Lung (tissue), 17 donors: ENCODE measurements at places on chromosomes 2 and 18. TPM values are rescaled to one million over a fixed set of nuclear protein-coding genes. Genes with fewer than 3 reads are reported as not detected.
A peak's percentile ranks its signal among the peaks of the same experiment; 100 is the strongest.

DNA sequence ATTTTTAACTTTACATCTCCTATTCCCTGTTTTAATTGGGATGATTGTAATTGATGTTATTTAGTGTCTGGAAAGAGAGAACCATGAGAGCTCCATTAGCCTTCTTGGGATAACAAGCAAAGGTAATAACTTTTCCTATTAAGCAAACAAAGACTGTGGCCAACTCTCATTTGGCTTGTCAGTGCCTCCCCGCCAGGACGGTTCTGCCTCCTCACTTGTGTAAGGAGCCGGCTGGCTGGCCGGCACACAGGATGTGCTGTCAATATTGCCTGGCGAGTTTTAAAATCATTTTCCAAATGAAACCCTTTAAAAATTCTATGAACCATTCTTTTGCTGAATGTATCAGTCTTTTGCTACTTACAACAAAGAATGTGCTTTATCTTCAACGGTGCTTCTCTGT, 898.3 kb downstream of the CPS1 start:
- no peak overlapping the region for H3K4me3 ChIP-seq
- DNase-seq = no peak
- H3K27me3 ChIP-seq = no peaks in the 10 kb centered on the region
- H3K36me3 ChIP-seq = no peaks in the 10 kb centered on the region
- H3K27ac ChIP-seq = no peak overlapping the region

The PPP1R1C gene
- polyA plus RNA-seq = 6.3 TPM

DNA sequence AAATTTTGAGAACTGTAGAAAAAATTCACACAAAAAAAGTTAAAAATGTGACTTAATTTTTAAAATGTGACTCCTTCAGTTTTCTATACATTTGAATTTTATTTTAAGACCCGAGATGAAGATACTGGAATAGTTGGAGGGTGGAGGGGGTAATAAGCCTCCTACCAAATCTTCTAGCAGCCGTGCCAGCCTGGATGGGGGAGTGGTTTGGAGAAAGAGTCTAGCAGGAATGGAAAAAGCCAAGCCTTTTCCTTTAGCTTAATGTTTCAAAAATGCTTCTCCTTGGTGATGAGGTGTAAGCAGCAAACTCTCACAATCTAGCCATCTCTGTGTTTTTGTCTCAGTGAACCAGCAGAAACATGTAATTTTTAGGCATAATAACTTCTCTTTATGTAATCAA, 14.7 kb downstream of the CASP8 start:
- no peak overlapping the region for H3K27ac ChIP-seq
- DNase-seq = no peak
- no peaks in the 10 kb centered on the region for H3K36me3 ChIP-seq
- no peak overlapping the region for H3K4me3 ChIP-seq
- no peaks in the 10 kb centered on the region for H3K27me3 ChIP-seq
- no peaks in the 10 kb centered on the region for H3K4me1 ChIP-seq

The NT5C1B gene
- polyA plus RNA-seq = not detected

DNA sequence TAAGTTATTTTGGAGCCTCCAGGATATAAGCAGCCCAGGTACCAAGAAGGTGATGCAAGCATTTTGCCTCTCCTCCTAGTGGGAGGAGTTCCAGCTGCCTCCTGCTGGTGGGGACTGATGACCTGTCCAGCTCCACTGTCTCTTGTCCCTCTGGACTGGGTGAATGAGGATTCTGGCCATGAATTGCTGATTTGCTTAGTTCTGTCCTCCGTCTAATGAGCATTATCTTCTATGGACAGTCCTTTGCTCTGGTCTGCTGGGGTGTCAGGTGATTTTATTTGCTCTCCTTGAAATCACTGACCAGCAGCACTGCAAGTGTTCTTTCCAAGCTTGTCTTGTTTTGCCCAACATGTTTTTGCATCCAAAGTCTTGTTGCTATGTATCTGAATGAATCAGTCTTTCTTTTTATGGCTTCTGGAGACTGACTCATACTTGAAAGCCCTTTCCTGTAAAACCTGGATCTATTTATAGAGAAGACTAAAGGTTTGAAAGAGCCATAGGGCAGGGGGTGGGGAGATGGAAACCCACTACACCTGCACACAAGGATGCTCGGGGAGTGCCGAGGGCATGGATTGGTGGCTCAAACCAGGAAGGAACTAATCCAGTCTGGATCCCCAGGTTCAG, 40.5 kb upstream of the EFHD1 start:
- DNase-seq = no peak
- H3K4me1 ChIP-seq = no peaks in the 10 kb centered on the region
- no peaks in the 10 kb centered on the region for H3K36me3 ChIP-seq
- peak overlapping the region; percentile 25 for H3K27ac ChIP-seq

The LRP2 gene
- 5.9 TPM for polyA plus RNA-seq

The IL36A gene
- polyA plus RNA-seq = not detected

DNA sequence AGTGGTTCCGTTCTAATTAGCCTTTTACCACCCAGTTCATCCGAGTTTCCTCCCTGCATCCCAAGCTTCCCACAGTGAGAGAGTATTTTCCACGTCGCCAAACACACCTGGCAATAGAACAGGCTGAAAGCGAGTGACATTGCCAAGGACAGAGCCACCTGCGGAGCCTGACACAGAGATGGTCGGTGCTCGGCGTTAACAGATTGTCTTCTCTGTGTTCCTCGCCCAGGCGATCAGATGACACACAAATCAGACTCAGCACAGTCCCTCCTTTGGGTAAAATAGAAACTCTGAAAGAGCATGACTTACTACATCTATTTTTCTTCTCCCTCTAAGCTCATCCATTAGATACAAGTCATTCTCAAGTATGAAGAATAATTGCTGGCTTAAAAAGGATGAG, 107.7 kb downstream of the CD226 start:
- H3K36me3 ChIP-seq = peaks cover 4% of the 10 kb centered on the region
- H3K27ac ChIP-seq = no peak overlapping the region
- H3K27me3 ChIP-seq = no peaks in the 10 kb centered on the region
- no peak for DNase-seq
- peaks cover 5% of the 10 kb centered on the region for H3K4me1 ChIP-seq
